GM23248 (cell line): ENCODE measurements at places on chromosomes 6 and 20. TPM values are rescaled to one million over a fixed set of nuclear protein-coding genes. Genes with fewer than 3 reads are reported as not detected.

KCNS1 gene
- 0.55 and 0.99 TPM in 2 replicates for polyA plus RNA-seq

KCNG1 gene
- polyA plus RNA-seq: 10.4 and 11.1 TPM in 2 replicates

CLDN20 gene
- polyA plus RNA-seq: not detected in 2 replicates

GRCh38 chr6:110357664-110358552 is at the start of gene METTL24:
Gene METTL24 (minus strand): TSS chr6:110358349. CDS start chr6:110358272, 77 bp downstream.
- DNase-seq: peak; percentile 34

DNA sequence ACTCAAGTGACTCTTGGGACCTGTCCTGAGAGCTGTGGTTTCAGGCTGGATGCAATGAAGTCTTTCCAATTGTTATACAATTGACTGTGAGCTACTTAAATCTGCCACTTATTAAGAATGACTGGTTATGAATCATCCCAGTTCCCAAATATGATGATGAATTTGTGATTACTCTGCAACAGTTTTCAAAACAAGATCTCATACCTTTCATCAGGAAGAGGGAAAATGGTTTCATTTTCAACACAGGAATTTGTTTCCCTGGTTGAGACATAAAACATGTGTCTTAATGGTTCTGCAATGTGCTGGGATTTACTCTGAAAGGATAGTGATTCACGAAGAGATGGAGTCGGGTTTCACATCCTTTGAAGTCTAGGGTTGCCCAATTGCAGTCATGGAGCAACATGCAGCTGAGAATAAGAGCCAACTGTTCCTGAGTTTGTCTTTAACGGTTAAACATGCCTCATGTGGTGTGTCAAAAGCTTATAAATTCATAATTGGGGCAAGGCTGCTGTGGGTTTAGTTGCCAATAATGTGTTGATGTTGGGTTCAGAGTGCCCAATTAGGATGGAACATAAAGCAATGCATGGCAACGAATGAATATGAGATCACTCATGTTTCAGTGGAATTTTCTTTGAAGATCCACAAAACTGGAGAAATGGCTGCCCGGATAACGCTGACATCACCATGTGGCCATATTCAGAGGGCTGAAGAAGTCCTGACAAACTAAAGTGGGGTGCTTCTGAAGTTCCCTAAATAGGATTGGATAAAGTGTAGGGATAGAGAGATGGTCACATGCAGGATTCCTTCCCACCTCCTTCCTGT is 41.0 kb downstream of the CYP24A1 start:
- peak; percentile 98 for DNase-seq

DNA sequence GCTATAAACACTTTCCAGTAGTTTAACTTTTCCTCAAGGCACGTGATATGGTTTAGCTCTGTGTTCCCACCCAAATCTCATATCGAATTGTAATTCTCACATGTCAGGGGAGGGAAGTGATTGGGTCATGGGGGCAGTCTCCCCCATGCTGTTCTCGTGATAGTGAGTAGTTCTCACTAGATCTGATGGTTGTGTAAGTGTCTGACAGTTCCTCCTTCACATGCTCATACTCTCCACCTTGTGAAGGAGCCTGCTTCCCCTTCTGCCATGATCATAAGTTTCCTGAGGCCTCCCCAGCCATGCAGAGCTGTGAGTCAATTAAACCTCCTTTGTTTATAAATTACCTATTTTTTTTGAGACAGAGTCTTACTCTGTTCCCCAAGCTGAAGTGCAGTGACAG is 127.9 kb downstream of the DTNBP1 start:
- DNase-seq: no peak

DNA sequence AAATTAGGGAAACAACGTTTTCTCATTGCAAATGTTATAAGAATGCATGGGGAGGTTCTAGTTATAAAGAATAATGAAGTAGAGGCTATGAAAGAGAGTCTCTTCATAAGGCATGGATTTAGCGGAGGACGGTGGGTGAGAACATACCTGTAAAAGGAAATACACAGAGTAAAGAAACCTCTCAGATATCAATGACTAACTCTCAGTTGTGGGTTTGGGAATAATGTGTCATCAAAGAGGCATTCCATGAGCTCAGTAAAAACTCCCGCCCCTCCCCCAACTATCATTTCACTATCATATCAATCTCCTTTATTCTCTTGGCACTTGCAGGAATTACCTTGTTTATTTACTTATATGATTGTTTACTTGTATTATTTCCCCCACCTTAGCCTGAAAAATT is 695.4 kb downstream of the PTPRT start:
- DNase-seq: no peak

DNA sequence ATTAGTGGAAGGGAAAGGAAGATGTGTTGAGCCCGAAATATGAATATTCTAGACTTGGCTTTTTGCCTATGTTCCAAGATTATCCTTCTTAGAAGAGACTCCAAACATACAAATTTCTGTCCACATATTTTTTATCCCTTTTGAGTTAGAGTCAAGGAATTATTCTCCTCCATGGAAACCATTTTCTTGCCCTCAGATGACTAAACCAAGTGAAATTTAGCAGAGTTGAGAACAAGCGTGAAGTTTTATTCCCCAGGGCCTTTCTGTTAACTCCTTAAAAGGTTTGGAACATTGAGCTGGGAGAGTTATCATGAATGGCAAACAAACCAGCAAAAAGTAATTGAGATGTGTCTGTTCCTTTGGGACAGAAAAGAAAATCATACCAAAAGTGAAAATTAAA is 286.1 kb upstream of the PLCB4 start:
- peak; percentile 85 for DNase-seq
